Lower lobe of right lung (tissue), 2 donors: ENCODE measurements at places on chromosomes 4 and X. TPM values are rescaled to one million over a fixed set of nuclear protein-coding genes. Genes with fewer than 3 reads are reported as not detected.

TMEM154 gene
- 19.6 TPM for total RNA-seq

VCX3B gene
- total RNA-seq, result not detected

UGT2B7 gene
- total RNA-seq, result not detected

AFM gene
- total RNA-seq, result not detected

PPARGC1A gene
- total RNA-seq, result 10.5 TPM

HERC6 gene
- 15.8 TPM for total RNA-seq

TRMT10A gene
- total RNA-seq, result 3.7 TPM

CPZ gene
- total RNA-seq, result 6.0 TPM

GPC3 gene
- 50.2 TPM for total RNA-seq

LIN54 gene
- total RNA-seq, result 14.7 TPM

PSAPL1 gene
- total RNA-seq, result not detected

GRCh38 chrX:103329991-103330390 is at the start of gene TCEAL7:
TSS of gene TCEAL7 (plus strand) at chrX:103330239. CDS start at chrX:103331404, 1,165 bp downstream.
- no peak for DNase-seq

DNA sequence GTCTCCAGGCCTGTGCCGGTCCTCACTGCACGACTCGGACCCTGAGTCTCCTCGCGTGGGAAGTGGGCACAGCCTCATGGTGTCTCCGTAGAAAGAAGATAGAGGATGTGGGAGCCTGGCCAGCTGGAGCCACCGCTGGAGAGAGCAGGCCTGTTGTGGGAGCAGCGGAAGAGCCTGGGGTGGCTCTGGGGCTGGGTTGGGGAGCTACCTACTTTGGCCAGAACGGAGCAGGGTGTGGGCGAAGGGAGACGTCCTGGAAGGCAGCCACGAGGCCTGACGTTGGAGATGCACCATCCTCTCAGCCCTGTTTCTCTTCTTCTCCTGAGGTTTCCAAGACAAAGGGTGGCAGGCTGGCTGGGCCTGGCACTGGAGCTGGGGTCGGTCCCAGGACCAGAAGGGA is 93.8 kb downstream of the SORCS2 start:
- no peak for DNase-seq

- DNase-seq, result no peak
These were observed 1112.1 kb upstream of the PRKX start for GRCh38 chrX:4825550-4825949.

GRCh38 chr4:154960476-154960875 is 179.4 kb downstream of the RBM46 start:
- no peak for DNase-seq

GRCh38 chrX:110966091-110966454 is 129.9 kb upstream of the PAK3 start:
- no peak for DNase-seq

- DNase-seq, result no peak
These were observed 87.4 kb upstream of the CITED1 start for GRCh38 chrX:72392816-72393800.

- DNase-seq, result no peak
These were observed 154.6 kb upstream of the FAT1 start for GRCh38 chr4:186878203-186878776.

DNA sequence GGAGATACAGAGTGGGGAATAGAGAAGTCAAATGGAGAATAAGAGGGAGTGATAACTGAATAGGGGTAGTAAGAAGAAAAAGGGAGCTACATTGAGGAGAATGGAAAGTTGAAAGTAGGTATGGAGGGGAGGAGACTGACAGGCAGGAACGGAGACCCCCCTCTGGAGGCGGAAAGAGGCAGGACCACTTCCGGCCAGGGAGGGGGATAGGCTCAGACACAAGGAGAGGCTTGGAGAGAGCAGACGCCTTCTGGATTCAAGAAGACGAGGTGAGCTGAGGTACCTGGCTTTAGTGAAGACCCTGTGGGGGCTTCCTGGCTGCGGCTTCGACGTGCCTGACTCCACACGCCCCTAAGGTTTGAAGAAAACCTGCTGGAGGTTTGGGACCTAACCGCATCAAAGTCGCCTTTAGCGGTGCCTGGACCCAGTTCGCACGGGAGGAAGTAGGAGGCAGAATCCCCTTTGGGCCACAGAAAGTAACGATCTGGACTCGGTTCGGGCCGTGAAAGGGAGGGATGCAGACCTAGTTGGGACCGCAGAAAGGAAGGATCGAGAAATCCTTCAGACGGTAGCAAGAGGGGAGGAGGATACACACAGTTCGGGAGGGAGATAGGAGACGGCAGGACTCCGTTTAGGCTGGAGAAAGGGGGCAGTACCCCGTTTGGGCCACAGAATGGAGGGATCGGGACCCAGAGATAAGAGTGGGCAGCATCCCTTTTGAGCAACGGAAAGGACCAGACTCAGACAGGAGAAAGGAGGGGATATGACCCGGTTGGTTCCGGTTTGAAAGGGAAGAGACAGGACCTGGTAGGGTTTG is at the start of gene TRO:
TSS of gene TRO (plus strand) at position 215 of the 817 bp plus-strand sequence. CDS start 1,423 bp downstream, outside the sequence.
- no peak for DNase-seq

- DNase-seq, result no peak
These were observed 33.4 kb upstream of the SRD5A3 start for GRCh38 chr4:55312489-55313101.

GRCh38 chrX:18871970-18872369 is 111.9 kb downstream of the PHKA2 start:
- no peak for DNase-seq

GRCh38 chrX:107565015-107565414 is 63.3 kb upstream of the PRPS1 start:
- DNase-seq, result no peak

GRCh38 chrX:56975611-56976010 is 19.7 kb downstream of the SPIN3 start:
- DNase-seq, result no peak

DNA sequence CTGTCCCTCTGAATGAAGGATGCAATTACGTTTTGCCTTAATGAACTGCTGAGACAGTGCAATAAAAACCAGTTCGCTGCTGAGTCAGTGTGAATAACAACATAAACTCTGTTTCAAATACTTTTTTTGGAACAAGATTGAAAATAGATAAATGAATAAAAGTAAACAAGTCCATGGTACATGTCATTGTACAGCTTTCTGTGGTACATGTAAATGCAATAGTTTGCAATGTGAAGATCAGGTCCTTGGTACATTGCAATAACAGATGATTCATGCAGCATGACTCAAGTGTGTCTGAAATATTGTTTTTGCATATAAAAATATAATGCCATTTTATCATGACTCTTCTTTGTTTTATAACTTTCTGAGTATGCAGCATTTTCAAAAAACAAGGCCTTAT is 193.4 kb upstream of the PACRGL start:
- DNase-seq, result no peak

GRCh38 chr4:55903577-55903976 is 45.2 kb upstream of the CEP135 start:
- no peak for DNase-seq

DNA sequence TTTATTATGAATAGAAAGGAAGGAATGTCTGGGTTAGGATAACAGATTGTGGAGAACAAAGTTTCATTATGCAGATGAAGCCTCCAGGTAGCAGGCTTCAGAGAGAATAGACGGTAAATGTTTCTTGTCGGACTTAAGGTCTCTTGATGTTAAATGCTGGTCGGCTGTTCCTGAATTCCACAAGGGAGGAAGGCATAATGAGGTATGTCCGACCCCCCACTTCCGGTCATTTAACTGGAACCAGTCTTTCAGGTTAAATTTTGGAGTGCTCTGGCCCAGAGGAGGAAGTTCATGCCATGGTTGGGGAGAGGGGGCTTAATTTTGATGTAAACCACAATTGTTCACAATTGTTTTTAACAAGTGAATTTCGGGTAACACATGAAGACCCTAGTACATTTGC is 158.1 kb upstream of the VCX3A start:
- no peak for DNase-seq

DNA sequence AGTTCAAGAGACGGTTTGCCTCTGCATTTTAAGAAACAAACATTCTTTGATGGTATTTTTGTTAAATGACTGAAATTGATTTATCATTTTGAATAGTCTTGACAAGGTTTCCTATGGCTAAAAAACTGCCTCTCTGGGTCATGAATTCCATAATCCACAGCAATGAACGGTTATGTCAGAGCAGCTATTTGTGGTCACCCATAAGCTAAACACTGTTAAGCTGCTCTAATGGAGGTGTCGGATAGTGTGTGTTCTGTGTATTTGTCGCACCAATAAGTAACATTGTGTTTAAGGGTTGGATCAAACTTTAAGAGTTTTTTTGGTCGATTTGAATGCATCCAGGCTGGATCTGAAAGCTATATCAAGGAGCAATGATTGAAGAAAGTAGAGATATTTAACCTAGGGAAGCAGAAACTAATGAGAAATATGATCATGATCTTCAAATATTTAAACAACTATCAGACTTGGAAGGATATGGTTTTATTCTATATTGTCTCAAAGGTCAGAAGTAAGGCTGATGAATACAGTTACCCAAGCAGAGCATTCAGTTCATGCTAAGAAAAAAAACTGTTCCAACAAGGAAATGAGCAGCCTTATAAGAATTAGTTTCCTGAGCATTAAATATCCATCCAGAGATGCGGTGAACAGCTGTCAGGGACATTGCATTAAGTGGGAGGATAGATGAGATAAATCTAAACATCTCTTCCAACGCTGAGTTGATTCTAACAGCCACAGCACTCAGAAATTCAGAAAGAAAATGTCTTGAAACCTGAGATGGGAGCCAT is 232.3 kb upstream of the RPS6KA3 start:
- DNase-seq, result no peak

- no peak for DNase-seq
These were observed 20.1 kb upstream of the MAP7D3 start for GRCh38 chrX:136271300-136271699.

GRCh38 chr4:52984462-52984881 is 122.4 kb downstream of the RASL11B start:
- no peak for DNase-seq

- DNase-seq, result no peak
These were observed 683 bp downstream of the EBP start for GRCh38 chrX:48522291-48522690.

GRCh38 chr4:10172278-10172921 is 55.8 kb upstream of the WDR1 start:
- DNase-seq, result no peak

DNA sequence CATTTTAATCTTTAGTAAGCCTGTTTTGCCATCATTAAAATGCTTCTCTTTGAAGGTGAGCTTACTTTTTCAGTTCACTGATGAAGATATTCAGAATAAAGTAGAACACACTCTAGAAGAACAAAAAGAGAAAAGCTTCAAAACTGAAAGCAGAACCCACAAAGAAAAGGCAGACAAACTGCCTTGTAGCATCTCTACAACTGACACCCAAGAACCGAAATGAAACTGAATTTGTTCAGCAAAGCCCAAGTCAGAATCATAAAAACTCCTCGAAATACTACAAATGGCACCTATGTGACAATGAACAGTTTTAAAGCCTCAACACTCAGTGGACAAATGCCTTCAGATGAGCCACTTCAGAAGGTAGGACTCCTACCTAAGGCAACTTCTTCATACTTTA is 83.6 kb downstream of the MAML3 start:
- no peak for DNase-seq

DNA sequence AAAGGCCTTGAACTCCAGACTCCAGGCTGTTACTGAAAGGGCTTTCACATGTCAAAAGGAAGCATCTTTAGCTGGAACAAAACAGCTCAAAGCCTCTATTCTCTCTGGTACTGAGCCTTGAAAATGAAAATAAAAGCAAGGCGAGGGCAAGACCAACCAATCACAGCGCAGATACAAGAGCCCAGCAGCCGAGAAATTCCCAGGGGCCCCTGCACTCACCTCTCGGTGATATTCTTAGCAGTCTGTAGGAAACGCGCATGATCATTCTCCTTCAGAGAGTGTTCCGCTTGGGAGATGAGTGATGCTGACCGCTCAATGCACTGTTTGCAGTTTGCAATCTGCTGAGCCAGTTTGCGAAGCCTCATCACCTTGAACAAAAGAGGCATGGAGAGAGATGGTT is 138.1 kb downstream of the MID1 start:
- no peak for DNase-seq

DNA sequence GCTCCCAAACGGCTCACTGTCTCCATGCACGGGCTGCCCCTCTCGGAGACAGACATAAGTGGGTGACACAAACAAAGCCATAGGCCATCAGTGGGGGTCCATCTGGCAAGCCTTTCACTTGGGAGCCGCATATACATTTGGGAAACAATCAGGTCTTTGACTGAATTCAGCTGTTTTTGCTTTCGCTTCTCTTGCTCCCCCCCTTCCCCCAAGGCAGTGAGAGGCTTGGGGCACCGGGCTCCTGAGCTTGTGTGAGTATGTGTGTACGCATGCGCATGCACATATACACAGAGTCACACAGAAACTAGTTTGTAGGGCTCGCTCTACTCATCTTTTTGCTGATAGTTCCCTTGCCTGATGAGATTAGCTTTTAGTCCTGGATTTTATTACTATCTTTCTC is 284.4 kb downstream of the AFF2 start:
- DNase-seq, result no peak

DNA sequence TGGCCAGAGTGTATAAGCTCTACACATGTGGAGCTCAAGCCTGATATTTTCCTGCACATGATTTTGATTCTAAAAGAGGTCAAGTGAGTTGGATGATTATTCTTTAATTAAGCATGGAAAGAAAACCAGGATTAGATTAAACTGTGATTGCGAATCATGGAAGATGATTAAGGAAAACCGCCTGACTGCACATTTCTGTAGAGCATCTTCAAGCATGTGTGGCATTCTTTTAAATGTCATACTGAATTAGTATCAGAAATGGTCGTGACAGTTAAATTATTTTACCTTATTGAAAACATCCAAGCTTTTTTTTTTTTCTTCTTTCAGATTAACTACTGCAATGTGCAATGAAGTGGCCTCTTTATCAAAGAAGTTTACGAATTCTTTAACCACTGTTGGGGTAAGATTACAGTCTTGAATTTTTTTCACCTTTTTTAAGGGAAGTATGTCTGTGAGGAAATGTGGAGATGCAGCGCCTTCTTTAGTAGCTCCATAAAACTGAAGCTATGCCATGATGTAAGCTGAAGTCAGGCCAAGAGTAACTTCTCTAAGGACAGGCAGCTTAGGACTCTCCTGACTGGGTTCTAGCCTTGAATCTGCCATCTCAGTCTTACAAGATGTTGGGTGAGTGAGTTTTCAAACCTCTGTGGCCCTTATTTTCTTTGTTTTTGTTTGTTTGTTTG is 67.9 kb downstream of the FAM114A1 start:
- no peak for DNase-seq

GRCh38 chr4:76212851-76213414 is 691 bp downstream of the SCARB2 start:
- no peak for DNase-seq

GRCh38 chr4:105061136-105061696 is 85.5 kb upstream of the TET2 start:
- no peak for DNase-seq

GRCh38 chr4:184273166-184274147 is 55.8 kb upstream of the ENPP6 start:
- DNase-seq, result no peak
